Hematopoietic multipotent progenitor cell treated with erythropoietin and hydrocortisone succinate and interleukin-3 and kit ligand, for 17 days (in vitro differentiated cells): ENCODE measurements at places on chromosomes 3 and 15.

DNA sequence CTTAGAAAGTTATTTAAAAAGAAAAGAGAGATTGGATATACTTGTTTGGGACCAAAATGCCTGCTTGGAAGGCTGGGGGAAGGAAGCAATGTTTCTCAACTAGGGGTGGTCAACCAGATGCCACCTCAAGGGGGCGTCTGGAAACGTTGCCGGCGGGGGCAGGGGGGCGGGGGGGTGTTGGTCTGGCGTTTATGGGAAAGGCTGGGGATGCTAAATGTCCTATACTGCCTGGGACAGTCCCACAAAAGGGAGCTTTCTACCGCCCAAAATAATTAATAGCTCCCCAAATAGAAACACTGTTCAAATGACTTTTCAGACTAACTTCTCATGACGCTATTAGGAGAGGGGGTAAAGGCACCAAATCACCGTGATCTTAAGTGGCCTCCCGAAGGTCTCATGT is 2.2 kb downstream of the POLG start:
- DNase-seq, result peak; percentile 20

DNA sequence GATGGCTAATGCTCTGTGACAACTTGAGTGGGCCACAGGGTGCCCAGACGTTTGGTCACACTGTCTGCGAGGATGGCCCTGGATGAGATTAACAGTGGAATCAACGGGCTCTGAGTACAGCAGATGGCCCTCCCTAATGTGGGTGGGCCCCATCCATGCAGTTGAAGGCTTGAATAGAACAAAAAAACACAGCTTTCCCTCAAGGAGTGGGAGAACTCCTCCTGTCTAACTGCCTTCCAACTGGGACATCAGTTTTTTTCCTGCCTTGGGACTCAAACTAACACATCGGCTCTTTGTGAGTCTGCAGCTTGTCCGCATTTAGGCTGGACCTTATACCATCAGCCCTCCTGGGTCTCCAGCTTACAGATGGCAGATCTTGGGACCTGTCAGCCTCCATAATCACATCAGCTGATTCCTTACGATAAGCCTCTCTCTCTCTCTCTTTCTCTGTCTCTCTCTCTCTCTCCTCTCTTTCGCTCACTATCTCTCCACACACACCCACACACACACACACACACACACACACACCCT is 20.8 kb downstream of the FAM174B start:
- DNase-seq, result no peak

DNA sequence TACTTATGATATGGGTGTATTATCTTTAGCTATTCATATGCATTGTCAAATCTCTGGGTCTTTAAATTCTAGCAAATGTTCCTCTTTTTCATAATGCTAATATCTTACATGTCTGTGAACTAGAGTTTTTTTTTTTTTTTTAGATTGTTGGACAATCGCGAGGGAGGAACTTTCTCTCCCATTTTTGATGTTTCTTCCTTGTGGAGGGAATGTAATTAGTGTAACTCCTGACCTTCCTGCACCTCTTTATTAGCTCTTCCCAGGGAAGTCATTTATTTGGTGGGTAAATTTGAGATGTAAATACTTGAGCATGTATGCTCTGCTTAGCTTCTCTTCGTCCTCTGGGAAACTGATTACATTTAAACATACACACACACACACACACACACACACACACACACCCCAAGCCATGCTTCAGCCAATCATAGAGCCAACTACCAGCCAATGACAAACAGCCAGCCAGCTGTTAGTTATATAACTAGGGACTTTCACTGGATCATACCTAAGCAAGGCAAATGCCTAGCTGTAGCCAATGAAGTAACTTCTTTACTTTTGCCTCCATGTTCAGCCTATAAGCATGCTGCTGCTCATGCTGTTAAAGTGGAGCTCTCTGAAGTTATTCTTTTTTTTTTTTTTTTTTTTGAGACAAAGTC is 8.3 kb upstream of the USP8 start:
- DNase-seq, result no peak

DNA sequence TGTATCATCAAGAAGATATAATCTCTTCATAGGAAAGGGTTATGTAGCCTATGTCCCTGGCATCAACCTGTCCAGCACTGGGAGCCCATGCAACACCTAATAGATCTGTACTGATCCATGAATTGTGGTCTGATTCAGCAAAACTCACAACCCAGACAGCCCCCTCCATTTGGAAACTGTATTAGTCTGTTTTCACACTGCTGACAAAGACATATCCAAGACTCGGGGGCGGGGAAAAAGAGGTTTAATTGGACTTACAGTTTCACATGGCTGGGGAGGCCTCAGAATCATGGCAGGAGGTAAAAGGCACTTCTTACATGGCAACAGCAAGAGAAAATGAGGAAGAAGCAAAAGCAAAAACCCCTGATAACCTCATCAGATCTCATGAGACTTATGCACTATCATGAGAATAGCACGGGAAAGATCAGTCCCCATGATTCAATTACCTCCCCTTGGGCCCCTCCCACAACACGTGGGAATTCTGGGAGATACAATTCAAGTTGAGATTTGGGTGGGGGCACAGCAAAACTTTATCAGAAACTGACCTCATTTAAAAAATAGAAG is 83.3 kb downstream of the TRIM42 start:
- no peak for DNase-seq

DNA sequence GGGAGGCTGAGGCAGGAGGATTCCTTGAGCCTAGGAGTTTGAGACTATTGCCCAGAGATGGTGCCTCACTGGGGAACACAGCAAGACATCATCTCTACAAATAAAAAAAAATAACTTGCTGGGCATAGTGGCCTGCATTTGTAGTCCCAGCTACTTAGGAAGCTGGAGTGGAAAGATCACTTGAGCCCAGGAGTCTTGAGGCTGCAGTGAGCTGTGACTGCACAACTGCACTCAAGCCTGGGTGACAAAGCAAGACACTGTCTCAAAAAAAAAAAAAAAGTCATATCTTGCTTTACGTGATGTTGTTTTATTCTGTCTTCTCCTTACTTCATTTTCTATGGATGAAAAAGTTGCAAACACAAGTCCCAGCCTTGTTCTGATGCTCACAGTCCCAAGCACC is 14.1 kb downstream of the GATM start:
- no peak for DNase-seq

DNA sequence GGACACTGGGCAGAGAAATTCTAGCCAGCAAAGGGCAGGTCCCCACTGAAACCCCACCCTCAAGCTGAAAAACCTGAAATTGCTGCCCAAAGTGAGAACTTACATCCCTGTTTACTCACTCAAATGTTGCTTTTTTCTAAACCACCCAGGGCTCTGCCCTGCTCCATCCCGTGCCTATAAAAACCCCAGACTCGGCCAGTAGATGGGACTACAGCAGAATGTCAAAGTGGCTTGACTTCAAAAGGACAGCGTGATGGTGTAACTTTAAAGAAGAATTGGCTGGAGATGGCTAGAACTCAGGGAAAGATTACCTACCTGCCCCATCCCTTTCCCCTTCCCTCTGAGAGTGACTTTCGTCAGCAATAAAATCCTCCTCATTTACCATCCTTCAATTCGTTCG is 246.9 kb downstream of the PYDC2 start:
- no peak for DNase-seq

DNA sequence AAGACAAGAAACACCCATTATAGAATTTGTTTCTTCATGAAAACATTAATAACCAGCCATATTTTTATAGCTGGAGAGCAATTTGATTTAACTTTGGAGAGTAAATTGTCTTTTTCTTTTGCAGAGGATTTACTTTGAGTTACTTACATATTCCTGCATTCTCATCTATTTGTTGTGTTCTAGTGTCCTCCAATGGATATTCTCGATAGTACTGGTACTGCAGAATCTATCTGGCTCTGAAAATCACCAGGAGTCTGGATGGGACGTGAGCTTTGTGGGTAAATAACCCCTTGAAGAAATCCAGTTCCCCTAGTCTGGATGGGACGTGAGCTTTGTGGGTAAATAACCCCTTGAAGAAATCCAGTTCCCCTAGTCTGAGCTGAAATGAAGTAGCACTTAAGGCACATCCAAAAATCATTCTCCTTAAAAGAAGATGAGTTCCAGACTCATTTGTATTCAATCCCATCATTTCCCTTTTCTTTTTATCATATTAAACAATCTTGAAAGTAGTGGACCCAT is 294.1 kb upstream of the UBE2E2 start:
- no peak for DNase-seq

GRCh38 chr3:33075995-33076394 is 21.0 kb downstream of the GLB1 start:
- DNase-seq, result no peak

- no peak for DNase-seq
Measured at GRCh38 chr3:117101697-117102096, 392.1 kb downstream of the TUSC7 start.

DNA sequence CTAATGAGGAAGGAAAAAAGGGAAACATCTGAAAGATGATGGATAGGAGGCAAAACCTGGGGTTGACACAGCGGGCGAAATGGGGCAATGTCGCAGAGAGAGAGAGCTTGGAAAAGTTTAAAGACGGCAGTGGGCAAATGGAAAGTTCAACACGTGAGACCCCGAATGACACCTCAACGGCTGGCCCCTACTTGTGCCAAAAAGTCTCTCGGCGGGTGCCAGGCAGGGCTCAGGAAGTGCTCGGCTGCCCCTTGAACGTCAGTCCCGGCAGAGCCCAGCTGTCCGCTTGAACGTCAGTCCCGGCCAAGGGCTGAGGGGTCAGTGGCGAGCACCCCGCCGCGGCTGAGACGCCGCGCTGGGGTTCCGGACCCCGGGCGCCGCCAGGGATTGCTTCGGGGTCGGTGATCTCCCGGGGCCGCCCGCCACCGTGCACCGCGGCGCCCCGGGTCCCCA is 658 bp downstream of the EOGT start:
- no peak for DNase-seq

GRCh38 chr3:134064081-134064480 is 34.4 kb upstream of the SLCO2A1 start:
- no peak for DNase-seq

- DNase-seq, result no peak
Measured at GRCh38 chr15:61839546-61839945, 220.7 kb downstream of the VPS13C start.

GRCh38 chr3:122825460-122825859 is 30.6 kb downstream of the SLC49A4 start:
- DNase-seq, result no peak

DNA sequence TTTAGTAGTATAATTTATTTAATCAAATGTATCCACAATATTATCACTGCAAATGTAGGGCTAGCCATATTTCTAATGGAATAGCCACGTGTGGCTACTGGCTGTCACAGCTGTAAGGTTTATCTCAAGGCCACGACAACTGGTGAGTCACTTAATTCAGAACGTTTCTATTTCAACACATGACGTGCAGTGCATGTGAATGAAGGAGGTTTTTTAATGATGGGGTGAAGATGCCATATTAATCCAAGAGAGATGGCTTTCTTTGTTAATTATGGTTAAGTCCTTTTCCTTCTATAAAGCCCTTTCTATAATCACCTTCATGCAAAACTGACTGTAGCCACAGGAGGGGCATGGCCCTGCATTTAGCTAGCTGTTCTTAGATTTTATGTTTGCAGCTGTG is 212.0 kb downstream of the FEZF2 start:
- DNase-seq, result no peak

DNA sequence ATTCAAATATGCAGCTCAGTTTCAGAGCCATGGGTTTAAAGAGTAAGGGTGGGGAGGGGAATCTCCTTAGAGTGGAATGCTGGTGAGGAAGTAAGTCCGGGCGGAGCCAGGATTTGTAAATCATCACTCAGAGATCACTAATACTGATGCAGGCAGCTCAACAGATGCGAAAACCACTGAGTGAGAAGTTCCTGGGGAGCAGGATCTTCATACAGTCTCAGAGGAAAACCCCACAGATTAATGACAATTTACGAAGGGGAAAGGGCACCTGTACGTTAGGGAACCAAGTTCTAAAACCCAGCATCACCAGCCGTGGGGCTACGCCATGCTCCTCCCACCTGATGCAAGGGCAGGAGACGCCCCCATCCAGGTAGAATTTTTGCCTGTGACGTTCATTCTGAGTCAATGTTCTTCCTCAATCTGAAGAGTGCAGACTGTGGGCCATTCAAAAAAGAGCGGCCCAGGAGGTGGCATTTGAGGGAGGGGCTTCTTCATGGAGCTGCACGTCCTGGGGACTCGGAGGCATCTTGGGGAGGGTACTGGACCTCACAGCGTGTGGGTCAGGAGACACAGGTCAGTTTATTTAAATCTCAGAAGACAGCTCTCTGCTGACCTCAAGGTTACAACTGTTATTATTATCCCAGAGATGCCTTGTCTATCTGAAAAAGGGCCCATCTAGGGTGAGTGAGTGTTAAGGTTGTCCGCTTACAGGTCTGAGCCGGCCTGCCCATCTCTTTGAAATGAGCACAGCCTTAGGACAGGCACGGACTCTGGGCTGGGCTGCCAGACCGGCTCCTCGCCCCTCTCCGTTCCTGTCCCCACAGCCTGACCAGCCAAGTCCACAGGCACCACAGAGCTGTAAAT is 228.0 kb downstream of the XXYLT1 start:
- no peak for DNase-seq

- DNase-seq, result peak; percentile 33
Measured at GRCh38 chr3:114155370-114155821, 23.5 kb downstream of the DRD3 start.

DNA sequence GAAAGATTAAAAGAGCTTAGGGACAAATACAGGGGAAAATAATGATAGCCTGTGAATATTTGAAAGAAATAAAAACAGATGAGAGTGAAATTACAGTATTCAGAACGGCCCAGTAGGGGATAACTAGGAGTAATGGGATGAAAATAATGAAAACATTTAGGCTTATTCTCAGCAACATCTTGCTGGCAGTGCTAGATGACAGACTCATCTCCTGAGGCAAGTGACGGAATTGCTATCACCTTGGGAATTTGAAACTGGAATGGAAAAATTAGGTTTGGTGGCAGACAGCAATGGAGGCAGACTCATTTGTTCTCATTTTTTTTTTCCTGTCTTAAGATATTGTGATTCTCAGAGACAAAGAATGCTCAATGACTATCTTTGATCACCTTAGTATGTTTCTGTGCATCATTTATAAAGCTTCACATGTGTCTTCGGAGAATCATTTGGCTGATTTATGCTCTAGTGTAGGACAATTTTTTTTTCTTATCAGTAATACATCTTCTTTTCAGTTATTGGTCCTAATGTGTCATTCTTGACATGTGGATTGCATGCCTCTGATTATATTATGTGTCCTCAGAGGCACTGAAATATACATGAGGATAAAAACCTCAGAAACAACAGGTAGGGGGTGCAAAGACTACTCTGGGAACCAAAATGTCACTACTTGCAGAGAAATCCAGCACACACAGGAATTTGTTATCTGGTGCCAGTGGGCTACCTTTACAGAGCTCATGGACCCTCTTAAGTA is 711.7 kb downstream of the EDEM1 start:
- DNase-seq, result no peak

DNA sequence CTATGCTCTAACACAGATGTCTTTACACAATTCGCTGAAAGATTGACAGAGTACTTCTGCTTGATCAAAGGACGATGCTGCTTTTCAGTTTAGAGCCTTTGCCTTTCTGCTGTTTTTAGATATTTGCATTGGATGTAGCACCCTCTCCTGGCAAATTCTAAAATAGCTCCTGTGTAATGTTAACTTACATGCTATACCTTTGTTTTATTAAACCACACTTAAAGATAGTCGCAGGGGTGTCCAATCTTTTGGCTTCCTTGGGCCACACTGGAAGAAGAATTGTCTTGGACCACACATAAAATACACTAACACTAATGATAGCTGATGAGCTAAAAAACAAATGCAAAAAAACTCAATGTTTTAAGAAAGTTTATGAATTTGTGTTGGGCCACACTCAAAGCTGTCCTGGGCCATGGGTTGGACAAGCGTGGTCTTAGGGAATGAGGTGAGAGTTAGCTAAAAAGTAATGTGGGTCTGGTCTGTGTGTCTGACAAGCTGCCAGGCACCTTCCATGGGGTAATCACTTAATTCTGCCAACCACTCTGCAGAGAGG is 62.9 kb downstream of the ATG7 start:
- DNase-seq, result peak; percentile 24
